Activated CD4-positive, alpha-beta T cell treated with anti-CD3 and anti-CD28 coated beads, Interleukin-2, amount 10 ng/mL, durations not matched to agents 7 days and 5 days (primary cell): ENCODE measurements at places on chromosomes 12 and 14. TPM values are rescaled to one million over a fixed set of nuclear protein-coding genes. Genes with fewer than 3 reads are reported as not detected.

DNA sequence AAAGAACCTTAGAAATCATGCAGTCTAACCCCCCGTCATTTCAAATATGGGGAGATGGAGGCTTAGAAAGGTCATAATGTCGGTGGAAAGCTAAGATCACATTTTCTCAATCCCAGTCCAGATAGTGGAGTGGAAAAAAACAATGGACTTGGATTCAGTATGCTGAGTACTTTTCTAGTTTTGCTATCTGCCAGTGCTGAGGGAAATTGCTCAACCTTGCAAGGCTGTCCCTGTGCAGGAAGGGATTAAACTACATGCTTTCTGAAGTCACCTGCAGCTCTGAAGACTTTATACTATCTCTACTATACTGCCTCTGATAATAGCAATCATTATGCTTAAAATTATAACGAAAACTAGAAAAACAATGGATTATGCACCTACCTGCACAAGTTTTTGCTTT, 272.8 kb downstream of the LRIG3 start:
- H3K27ac ChIP-seq: no peak overlapping the region
- H3K4me3 ChIP-seq: no peak overlapping the region
- no peaks in the 10 kb centered on the region for H3K36me3 ChIP-seq
- no peaks in the 10 kb centered on the region for H3K27me3 ChIP-seq
- DNase-seq: no peak

- H3K4me3 ChIP-seq: peak overlapping the region; percentile 17
- peaks cover 51% of the 10 kb centered on the region for H3K36me3 ChIP-seq
- peaks cover 52% of the 10 kb centered on the region for H3K4me1 ChIP-seq
- H3K27me3 ChIP-seq: no peaks in the 10 kb centered on the region
- H3K27ac ChIP-seq: peak overlapping the region; percentile 70
Measured at GRCh38 chr12:55824726-55825125, 4.7 kb downstream of the DNAJC14 start.

DNA sequence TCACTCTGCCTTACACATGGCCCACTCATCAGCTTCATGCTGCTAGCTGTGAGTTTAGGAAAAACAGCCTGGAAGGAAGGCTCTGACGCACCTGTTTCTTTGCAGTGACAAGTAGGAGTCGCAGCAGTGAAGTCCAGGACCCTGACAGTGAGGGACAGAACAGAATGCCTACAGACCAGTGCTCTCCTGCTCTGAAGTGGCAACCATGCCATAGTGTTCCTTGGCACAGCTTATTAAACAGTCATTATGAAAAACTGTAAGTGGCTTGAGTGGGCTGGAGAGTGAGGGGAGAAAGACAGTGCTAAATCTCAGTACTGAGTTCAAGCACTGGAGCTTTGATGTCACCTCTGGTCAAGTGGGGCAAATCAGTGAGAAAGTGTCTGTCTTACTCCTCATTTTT, 61.7 kb downstream of the MYRFL start:
- H3K36me3 ChIP-seq: no peaks in the 10 kb centered on the region
- H3K27me3 ChIP-seq: peaks cover 8% of the 10 kb centered on the region
- no peaks in the 10 kb centered on the region for H3K4me1 ChIP-seq

GRCh38 chr14:37721976-37722659, 126.7 kb downstream of the TTC6 start:
- H3K36me3 ChIP-seq: no peaks in the 10 kb centered on the region
- H3K27me3 ChIP-seq: no peaks in the 10 kb centered on the region
- H3K27ac ChIP-seq: no peak overlapping the region
- no peak for DNase-seq

DNA sequence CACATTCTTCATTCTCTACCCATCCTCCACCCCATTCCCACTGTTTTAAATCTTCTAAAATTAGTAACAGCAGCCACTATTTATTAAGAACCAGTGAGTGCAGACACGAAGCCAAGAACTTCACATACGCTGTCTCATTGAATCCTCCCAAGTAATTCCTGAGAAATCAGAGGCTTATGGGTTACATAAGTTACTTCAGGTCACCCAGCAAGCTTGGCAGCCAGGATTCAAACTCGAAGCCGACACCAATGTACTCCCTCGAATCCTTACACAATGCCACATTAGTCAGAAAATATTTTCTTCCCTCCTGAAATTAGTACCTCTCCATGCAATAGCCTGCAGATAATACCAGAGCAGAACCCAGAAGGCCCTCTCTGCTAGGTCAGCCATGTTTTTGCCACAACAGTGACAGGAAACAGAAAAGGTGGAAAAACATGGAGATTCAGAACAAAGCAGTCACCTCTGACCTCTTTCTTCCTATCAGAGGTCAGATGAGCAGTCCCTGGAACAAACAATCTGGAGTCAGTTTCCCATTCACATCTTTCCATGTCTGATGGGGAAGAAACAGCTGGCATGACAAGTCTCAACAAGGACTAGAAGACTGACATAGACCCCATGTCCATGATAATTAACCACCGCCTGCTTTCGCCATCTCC, 16.4 kb downstream of the NID2 start:
- H3K4me1 ChIP-seq: no peaks in the 10 kb centered on the region
- H3K27me3 ChIP-seq: peaks cover 13% of the 10 kb centered on the region
- H3K36me3 ChIP-seq: no peaks in the 10 kb centered on the region

DNA sequence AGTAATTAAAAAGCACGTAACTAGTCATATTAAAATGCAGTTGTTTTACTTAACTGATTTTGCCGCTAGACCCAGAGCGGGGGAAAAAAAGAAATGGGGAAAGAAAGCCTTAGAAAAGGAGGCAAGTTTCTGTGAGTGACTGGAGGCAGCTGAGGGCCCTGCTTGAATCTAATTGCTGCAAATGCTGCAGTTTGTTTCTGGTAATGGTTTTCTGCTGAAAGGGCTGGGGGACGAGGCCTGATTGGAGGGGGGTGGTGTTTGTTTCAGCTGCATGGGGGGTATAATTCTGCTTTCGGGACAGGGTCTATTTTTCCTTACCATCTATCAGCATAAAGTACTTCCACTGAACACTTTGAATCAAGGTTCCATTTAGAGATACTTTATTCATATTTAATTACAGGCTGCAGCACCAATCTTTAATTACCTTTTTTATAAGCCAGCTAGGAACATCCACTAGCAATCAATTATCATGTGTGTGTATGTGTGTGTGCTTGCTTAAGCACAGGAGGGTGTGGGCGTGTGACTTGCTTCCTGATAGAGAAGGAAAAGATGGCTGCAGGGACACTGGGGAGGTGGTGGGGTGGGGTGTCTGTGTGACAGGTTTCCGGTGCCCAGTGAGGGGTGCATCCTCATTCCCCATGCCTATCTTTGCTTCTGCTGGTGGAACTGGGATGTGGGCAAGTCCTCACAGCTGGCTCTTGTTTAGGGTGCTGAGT, 83.4 kb downstream of the ADCK1 start:
- H3K4me3 ChIP-seq: no peak overlapping the region
- H3K27ac ChIP-seq: no peak overlapping the region
- no peak for DNase-seq
- H3K4me1 ChIP-seq: no peaks in the 10 kb centered on the region

GRCh38 chr12:1419849-1420371, 174.5 kb downstream of the FBXL14 start:
- no peak for DNase-seq
- no peak overlapping the region for H3K27ac ChIP-seq
- no peak overlapping the region for H3K4me3 ChIP-seq

- peak within 1 kb of the TSS; percentile 60 for H3K4me3 ChIP-seq
- DNase-seq: peak; percentile 80
- no peaks in the 10 kb centered on the region for H3K36me3 ChIP-seq
- H3K4me1 ChIP-seq: peaks cover 7% of the 10 kb centered on the region
- H3K27me3 ChIP-seq: peaks cover 22% of the 10 kb centered on the region
- no peak within 1 kb of the TSS for H3K27ac ChIP-seq
Measured at GRCh38 chr14:22982477-22983245, at the start of gene AJUBA. AJUBA (minus strand) TSS chr14:22982551; CDS start chr14:22982266, 285 bp downstream.

DNA sequence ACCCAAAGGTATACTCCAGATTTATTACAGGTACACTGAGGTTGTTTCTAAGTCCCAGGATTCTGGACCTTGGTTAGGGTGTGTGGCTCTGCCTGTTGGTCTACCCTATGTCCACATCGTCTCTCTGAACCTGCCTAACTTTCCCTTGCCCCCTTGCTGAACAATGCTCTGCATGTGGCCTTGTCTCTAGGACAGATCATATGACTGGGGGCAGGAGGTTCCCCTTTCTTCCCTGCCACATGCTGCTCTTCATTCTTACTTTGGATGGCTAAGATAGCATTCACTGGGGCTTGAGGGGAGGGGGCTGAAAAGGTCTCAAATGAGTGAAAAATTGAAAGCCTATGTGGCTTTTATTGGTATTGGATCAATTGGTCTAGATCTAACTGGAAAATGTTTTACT, 49.2 kb downstream of the MBIP start:
- no peak overlapping the region for H3K27ac ChIP-seq
- no peak overlapping the region for H3K4me3 ChIP-seq
- DNase-seq: no peak
- peaks cover 45% of the 10 kb centered on the region for H3K27me3 ChIP-seq
- H3K4me1 ChIP-seq: peaks cover 11% of the 10 kb centered on the region

GRCh38 chr14:23932639-23933038, 20.9 kb upstream of the DHRS4 start:
- no peak for DNase-seq
- no peaks in the 10 kb centered on the region for H3K36me3 ChIP-seq
- no peak overlapping the region for H3K27ac ChIP-seq
- H3K27me3 ChIP-seq: peaks cover 2% of the 10 kb centered on the region
- no peak overlapping the region for H3K4me3 ChIP-seq

DNA sequence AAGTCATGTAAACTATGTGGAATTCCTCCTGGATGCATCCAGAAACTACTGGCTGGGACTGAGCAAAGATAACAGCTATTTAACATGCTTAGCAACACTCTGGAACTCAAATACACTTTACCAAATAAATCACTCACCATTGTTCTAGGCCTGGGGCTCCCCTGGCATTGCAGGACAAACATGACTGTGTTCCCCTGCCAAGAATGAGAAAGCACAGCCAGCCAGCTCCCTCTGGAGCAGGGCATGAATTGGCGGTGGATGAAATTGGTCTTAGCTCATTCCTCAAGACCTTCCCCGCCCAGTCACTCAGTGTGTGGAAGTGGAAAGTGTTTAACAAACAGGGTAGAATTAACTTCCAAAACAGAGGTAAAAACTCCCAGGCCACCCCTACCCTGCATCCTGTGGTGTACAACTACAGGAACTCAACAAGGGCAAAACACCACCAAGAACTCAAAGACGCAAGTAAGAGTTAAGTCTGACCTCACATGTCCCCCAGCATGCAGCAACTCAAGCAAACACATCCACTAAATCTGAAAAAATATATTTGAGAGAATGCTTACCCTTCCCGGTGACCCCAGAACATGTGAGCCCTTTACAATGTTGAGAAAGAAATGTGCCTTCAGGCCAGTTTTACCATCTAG, 58.4 kb upstream of the BDKRB2 start:
- H3K27ac ChIP-seq: no peak overlapping the region
- no peaks in the 10 kb centered on the region for H3K27me3 ChIP-seq
- no peak overlapping the region for H3K4me3 ChIP-seq

- no peaks in the 10 kb centered on the region for H3K27me3 ChIP-seq
- no peaks in the 10 kb centered on the region for H3K4me1 ChIP-seq
- no peak for DNase-seq
- no peak overlapping the region for H3K27ac ChIP-seq
- H3K4me3 ChIP-seq: no peak overlapping the region
Measured at GRCh38 chr14:84929086-84929485, 600.9 kb upstream of the FLRT2 start.

DNA sequence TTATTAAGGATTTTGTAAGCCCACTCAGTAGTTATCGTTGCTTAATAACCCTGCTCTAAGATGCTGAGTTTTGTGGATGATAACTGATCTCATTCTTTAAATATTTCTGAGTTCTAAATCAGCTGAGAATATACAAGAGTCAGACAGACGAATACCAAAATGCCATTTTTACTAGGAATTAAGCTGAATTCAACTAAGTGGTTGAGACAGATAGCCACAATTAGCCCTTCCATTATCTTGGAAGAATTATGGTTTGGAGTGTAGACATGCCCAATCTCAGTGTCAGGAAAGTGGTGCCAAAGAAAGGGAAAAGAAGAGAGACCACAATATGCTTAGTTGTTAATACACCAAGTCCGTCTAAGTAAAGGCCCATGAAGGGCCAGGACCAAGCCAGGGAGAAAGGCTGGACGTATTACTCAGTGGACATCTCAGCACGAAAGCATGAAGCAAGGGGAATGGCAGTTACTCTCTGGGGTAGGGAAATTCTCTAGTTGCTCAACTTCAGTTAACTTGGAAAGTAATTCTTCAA, 58.6 kb downstream of the KCNA5 start:
- H3K4me1 ChIP-seq: no peaks in the 10 kb centered on the region
- H3K36me3 ChIP-seq: no peaks in the 10 kb centered on the region
- no peak overlapping the region for H3K27ac ChIP-seq
- no peak for DNase-seq

DNA sequence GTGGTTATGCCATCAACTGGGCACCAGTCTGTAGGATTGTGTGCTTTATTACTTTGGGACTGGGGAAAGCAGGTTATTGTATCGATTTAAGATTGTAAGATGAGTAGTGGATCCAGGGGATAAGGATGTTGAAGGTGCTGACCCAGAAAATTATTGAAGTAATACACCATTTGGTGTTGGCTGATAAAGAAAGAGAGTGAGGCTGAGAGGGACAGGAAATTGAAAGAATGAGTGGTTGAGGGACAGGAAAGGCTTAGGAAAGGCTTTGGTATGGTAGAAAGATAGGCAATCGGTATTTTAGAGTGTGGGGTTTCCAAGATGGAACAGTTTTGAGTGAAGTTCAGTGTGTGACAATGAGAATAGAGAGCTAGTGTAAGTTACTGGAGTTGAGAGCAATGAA, 12.3 kb downstream of the PPHLN1 start:
- peaks cover 26% of the 10 kb centered on the region for H3K4me1 ChIP-seq
- no peak for DNase-seq
- no peak overlapping the region for H3K4me3 ChIP-seq
- no peak overlapping the region for H3K27ac ChIP-seq
- peaks cover 22% of the 10 kb centered on the region for H3K36me3 ChIP-seq

GRCh38 chr14:95296966-95297365, 22.7 kb downstream of the CLMN start:
- H3K27me3 ChIP-seq: peaks cover 4% of the 10 kb centered on the region
- no peak for DNase-seq
- no peak overlapping the region for H3K4me3 ChIP-seq
- H3K27ac ChIP-seq: no peak overlapping the region
- H3K36me3 ChIP-seq: no peaks in the 10 kb centered on the region

- H3K27me3 ChIP-seq: no peaks in the 10 kb centered on the region
- no peak for DNase-seq
- no peak overlapping the region for H3K4me3 ChIP-seq
- no peaks in the 10 kb centered on the region for H3K36me3 ChIP-seq
- H3K27ac ChIP-seq: no peak overlapping the region
Measured at GRCh38 chr12:105855361-105856047, 283.2 kb downstream of the NUAK1 start.

The FLRT2 gene
- not detected for total RNA-seq

The NYNRIN gene
- total RNA-seq: 0.35 TPM

The OR6C6 gene
- total RNA-seq: not detected

The C12orf50 gene
- total RNA-seq: not detected

The FAM216A gene
- total RNA-seq: 14.6 TPM
